ENCODE measurements at places on chromosomes 7 and 10.

DNA sequence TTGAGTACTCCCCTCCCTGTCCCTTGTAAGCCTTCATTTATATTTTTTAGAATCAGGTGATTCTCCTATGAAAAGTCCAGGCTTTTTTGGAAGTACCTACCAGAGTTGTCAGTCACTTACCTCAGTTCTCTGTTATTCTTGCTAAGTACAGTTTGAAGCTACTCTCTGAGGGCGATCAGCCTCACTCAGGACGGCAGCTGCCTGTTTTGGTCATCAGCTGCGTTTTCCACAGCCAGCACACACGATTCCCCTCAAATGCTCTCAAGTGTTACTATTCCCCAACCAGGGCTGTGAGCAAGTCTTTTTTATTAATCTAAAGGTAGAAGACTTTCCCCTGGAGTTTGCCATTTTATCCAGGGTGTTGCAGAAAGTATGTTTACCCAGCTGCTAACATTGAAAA, 328.6 kb downstream of the SUGCT start:
- no peak for DNase-seq

GRCh38 chr7:68682910-68683309, 915.4 kb upstream of the AUTS2 start:
- no peak for DNase-seq

DNA sequence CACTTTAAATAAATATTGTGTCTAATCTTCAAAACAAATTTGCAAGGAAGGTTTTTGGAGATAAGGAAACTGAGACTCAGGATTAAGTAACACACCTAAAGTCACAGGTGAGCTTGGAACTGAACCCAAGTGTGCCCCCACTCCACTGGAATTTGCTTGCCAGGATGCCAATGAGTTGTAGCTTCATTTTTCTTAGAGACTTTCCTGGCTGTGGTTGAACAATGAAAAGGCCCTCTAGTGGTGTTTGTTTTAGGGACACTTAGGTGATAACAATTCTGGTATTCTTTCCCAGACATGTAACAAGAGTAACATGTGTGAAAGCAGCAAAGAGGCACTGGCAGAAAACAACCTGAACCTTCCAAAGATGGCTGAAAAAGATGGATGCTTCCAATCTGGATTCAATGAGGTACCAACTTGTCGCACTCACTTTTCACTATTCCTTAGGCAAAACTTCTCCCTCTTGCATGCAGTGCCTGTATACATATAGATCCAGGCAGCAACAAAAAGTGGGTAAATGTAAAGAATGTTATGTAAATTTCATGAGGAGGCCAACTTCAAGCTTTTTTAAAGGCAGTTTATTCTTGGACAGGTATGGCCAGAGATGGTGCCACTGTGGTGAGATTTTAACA, 1.5 kb downstream of the IL6 start:
- no peak for DNase-seq

GRCh38 chr10:106044503-106044902, 1120.0 kb downstream of the SORCS1 start:
- no peak for DNase-seq

DNA sequence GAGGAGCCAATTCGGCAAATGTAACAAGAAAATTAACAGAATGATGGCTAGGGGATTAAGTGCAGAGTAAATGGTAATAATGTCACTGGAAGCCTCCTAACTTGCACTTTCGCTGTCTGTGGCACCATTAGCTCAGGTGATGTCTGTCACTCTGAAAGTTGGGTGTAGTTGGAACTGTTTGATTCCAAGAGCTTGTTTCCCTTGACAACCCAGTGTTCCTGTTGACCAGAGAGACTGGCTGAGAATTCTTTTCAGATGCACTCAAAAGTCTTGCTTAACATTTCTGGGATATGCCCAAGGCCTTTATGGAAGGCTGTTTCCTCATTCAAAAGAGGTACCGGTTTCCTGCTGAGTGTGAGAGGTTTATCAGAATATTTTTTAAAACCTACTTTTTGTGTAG, 49.6 kb downstream of the PLPP4 start:
- DNase-seq: no peak

- no peak for DNase-seq
These were observed 79.3 kb upstream of the CPXM2 start for GRCh38 chr10:123970927-123971286.

GRCh38 chr7:111215550-111215949, 124.6 kb downstream of the LRRN3 start:
- no peak for DNase-seq

- DNase-seq: no peak
These were observed 212.6 kb upstream of the FZD8 start for GRCh38 chr10:35854661-35855060.

DNA sequence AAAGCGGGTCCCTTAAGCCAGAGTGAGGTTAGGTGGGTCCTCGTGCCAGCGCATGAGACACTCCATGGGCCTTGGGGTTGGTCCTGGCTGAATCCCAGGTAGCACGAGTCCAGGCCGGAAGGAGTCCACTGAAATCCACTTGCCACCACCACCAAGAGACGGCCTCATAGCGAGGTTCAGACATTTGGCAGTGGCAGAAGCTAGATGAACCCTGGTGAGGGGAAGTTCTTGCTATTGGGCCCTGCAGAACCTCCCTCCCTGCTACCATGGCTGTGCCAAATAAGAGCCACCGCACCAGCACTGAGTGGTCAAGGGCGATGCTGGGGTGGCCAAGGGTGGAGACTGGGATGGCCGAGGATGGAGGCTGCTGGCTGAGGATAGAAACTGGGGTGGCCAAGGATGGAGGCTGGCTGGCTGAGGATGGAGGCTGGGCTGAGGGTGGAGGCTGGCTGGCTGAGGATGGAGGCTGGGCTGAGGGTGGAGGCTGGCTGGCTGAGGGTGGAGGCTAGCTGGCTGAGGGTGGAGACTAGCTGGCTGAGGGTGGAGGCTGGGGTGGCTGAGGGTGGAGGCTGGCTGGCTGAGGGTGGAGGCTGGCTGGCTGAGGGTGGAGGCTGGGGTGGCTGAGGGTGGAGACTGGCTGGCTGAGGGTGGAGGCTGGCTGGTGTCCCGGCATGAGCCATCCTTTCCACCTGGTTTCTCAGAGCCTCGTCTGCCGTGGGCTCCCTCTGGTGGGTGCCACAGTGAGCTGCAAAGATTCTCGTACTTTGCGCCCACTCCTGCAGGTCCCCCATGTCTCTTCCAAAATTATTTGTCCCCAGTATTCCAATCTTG, 88.2 kb downstream of the ELFN1 start:
- DNase-seq: no peak

DNA sequence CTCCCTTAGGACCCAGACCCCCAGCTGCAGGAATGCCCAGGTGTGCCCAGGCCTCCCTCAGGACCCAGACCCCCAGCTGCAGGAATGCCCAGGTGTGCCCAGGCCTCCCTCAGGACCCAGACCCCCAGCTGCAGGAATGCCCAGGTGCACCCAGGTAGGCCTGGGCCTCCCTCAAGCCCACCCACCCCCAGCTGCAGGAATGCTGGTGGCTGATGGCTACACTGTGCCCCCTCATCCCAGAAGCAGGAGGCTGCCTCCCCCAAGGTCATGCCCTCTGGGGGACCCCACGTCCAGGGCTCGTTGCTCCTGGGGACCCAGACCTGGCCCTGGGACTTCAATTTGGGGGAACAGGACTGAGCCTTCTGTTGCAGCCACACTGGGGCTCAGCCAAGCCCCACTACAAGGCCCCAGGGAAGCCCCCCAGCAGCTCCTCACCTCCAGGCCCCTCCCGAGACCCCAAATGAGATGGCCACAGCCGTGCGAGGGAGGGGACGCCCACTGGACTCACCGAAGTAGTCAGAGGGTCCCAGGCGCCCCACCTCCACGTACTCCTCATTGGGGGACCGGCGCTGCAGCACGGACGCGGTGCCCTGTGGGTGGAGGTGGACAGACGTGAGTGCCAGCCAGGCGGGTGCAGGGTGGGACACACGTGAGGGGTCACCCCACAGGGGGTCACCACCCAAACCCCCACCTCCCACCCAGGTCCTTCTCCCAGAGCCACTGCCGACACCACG, 31.4 kb upstream of the PDGFA start:
- DNase-seq: no peak

DNA sequence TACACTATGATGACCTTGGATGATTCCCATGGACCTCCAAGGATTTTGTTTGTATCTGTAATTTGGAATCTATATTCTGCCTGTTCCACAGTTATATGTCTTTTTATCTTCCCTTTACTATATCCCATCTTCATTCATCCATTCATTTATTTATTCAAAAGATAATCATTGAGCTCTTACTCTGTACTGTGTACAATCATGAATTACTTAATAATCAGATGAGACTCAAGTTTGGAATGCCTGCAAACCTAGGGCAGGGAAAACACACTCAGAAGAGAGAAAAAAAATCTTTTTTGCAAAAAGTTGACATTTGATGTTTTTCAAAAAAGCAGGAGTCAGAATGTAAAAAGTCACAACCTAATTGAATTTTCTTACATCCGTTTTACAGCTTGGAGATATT, 170.2 kb upstream of the GNAI1 start:
- DNase-seq: no peak

DNA sequence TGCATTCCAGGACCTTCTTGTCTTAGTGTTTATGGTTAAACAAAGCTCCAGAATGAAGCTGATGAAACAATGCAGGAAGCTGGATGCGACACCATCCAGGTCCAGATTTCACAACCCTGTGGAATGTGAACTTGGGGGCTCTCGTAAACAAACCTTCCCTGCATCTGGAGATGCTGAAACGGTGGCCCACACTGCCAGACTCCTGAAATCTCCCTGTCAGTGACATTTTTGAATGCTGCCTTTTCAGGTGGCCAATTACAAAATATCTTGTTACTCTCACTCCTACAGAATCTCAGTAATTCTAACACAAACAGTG, 18.8 kb downstream of the VIPR2 start:
- no peak for DNase-seq

- DNase-seq: no peak
These were observed 92.6 kb upstream of the KIF5B start for GRCh38 chr10:32148864-32149251.

- no peak for DNase-seq
These were observed 569.4 kb downstream of the PTPRN2 start for GRCh38 chr7:158018098-158018762.

GRCh38 chr7:89728481-89728880, 425.8 kb upstream of the STEAP1 start:
- DNase-seq: no peak

GRCh38 chr10:113917636-113918035, 63.2 kb downstream of the NHLRC2 start:
- no peak for DNase-seq

- no peak for DNase-seq
These were observed 33.7 kb upstream of the ANKRD2 start for GRCh38 chr10:97538839-97539238.

- DNase-seq: no peak
These were observed 44.6 kb upstream of the NAMPT start for GRCh38 chr7:106329408-106329807.

DNA sequence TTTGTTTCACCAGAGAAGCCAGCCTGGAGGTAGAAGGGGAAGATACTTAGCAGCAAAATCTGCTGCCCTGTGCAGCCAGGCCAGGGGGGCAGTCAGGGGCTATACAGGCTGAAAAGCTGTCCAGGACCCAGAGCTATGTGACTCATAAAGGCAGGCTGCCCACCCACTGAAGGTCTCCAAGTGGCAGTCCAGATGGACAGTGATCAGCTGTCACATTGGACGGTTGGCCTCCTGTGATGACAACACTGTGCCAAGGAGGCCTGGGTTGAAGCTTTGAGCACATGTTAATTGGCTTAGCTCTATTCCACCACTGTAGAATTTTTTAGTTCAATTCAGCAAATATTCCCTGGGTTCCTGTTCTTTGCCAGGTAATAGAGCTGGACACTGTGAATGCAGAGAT, 577.3 kb upstream of the GALNT17 start:
- no peak for DNase-seq

GRCh38 chr10:46998192-46998591, 87.0 kb downstream of the PTPN20 start:
- no peak for DNase-seq

DNA sequence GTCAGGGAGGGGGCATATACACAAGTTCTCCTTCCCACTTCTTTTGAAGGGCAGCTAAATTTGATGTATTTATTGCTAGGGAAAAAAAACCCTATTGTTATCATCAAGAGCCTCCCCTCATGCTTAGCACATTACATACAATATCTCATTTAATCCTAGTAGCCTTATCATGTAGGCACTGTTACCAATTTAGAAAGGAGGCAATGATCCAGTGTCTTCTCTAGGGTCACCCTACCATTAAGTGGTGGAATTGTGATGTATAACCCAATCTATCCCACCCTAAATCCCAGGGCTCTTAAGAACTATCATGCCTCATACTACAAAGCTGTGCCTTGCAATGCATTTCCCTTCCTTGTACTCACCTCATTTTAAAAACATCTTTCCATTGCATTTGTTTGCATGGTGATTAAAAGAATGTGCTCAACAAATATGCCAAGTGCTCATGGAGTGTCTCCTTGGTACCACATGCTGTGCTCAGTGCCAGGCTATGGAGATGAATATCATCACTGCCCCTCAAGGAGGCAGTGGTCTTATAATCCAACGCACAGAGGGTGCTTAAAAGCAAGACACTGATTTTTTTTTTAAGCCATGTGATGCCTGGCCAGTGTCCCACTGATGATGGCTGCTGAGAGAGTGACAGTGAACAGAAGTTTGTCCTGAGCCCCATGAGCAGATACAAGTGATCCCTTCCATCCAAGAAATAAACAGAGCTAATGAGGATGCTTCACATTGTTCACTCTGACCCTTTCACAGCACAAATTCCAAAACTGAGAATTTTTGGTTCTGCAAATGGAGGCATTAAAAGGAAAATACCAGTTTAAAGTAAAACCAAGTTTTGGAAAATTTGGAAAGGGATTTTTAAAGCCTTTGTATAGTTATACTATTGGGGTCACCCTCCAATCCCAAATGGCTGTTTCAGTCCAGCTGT, 98.2 kb downstream of the SORBS1 start:
- no peak for DNase-seq

- no peak for DNase-seq
These were observed 27.1 kb downstream of the ACSM6 start for GRCh38 chr10:95221124-95221523.

GRCh38 chr10:36303896-36304295, 661.8 kb upstream of the FZD8 start:
- no peak for DNase-seq

GRCh38 chr7:104795086-104795485, 218.9 kb upstream of the KMT2E start:
- no peak for DNase-seq

DNA sequence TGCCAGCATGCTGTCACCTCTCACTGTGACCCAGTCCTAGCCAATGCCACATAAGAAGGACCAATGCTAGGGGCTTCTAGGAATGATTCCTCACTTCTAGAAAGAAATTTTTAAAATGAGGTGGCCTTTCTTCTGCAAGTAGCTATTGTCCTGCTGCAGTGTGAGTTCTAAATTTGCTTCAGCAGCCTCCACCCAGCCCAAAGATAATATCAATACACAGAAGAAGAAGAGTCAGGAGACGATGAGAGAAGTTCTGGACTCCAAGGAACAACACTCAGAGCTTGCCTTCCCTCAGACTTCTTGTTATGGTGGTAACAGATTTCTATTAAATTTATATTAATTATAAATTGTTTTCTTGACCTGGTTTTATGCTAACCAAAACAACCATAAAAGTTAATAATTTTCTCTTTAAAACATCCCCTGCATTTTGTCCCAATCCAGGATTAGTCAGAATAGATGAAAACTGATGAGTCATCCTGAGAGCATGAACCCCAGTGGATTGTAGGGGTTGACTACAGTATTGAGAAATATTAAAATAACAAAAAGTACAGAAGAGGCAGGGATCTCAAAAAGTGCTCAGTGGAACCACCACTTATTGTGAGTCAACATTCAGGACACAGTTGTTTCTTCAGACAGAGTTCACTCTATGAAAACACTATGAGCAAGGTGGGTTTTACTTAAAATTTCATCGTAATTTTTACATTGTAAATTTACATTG, 29.6 kb upstream of the AKR1C2 start:
- no peak for DNase-seq

- no peak for DNase-seq
These were observed 92.4 kb upstream of the JCAD start for GRCh38 chr10:30151581-30152389.
